Naive thymus-derived CD4-positive, alpha-beta T cell (primary cell): ENCODE measurements at places on chromosomes 3 and 15. TPM values are rescaled to one million over a fixed set of nuclear protein-coding genes. Genes with fewer than 3 reads are reported as not detected.

- no peak for DNase-seq
Observed at GRCh38 chr3:80366808-80367548, 599.2 kb upstream of the ROBO1 start.

- no peak for DNase-seq
Observed at GRCh38 chr3:95508124-95508523, 1306.3 kb upstream of the EPHA6 start.

- DNase-seq, result no peak
Observed at GRCh38 chr3:195003006-195003892, 267.7 kb downstream of the XXYLT1 start.

- DNase-seq, result no peak
Observed at GRCh38 chr15:39979606-39980005, 45.7 kb downstream of the EIF2AK4 start.

The PLCD1 gene
- 17.9 and 18.4 TPM in 2 replicates for total RNA-seq

DNA sequence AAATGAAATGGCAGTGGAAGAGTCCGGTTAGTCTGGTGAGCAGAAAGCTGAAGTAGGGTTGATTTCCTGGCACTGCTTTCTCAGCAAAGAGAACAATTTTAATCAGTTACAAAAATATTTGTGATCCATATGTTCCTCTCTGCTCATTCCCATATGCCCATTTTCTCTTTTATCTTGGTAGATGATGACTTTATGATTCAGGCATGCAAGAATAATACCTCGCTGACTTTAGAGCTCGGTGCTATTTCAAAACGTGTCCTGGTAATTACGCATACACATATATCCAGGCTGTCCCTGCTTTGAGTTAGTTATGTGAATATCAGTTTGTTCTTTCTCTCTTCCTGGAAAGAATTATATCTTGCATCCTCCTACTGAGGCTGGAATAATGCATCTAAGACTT lies 38.5 kb downstream of the ARPP21 start:
- no peak for DNase-seq

DNA sequence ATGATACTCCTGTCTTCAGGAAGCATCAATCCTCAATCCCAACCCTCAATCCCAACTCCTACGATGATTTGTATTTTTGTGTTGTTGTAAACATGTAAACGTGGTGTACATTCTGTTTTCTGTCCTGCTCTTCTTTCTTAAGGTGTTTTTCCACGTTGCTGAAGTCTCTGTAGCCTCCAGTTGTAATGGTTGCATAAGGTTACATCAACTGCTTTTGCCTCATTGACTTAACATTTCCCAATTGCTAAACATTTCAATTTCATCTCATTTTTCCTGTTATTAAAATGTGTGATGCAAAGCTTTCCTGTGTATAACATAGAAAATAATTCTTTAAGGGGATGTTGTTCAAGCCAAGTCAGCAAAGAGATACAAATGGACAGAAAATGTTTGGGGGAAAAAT lies 33.4 kb downstream of the HRH1 start:
- no peak for DNase-seq

GRCh38 chr3:117587416-117587815 lies 877.8 kb downstream of the TUSC7 start:
- DNase-seq, result no peak
